Hippocampal formation (tissue), 2 donors: ENCODE measurements at places on chromosomes 6 and 20.

DNA sequence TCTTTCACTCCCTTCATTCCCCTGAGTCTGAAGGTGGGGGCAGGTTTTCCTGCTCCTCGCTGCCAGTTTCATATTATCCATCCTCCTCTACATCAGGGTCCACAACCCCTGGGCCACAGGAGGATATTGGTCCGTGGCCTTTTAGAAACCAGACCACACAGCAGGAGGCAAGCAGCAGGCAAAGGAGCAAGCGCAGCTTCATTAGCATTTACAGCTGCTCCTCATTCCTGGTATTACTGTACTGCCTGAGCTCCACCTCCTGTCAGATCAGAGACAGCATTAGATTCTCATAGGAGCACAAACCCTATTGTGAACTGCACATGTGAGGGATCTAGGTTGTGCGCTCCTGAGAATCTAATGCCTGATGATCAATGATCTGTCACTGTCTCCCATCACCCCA lies 380.3 kb downstream of the ARHGAP18 start:
- DNase-seq = no peak

DNA sequence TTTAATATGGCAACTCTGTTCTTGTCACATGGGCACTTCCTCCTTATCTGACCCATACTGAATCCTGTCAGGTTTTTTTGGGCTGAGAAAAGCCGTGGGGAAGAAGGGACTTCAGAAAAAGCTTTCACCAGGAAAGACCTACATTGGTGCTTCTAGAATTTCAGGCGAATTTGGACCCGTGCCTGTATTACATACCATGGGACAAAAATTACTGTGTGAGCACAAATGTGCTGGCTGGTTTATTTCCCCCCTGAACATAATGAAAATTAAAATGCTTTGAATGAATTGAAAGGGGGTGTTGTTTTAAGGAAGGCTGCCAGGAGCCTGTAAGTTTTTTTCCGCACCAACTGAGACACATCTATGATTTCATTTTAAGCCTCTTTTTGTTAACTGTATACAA lies 29.6 kb downstream of the CAP2 start:
- no peak for DNase-seq

DNA sequence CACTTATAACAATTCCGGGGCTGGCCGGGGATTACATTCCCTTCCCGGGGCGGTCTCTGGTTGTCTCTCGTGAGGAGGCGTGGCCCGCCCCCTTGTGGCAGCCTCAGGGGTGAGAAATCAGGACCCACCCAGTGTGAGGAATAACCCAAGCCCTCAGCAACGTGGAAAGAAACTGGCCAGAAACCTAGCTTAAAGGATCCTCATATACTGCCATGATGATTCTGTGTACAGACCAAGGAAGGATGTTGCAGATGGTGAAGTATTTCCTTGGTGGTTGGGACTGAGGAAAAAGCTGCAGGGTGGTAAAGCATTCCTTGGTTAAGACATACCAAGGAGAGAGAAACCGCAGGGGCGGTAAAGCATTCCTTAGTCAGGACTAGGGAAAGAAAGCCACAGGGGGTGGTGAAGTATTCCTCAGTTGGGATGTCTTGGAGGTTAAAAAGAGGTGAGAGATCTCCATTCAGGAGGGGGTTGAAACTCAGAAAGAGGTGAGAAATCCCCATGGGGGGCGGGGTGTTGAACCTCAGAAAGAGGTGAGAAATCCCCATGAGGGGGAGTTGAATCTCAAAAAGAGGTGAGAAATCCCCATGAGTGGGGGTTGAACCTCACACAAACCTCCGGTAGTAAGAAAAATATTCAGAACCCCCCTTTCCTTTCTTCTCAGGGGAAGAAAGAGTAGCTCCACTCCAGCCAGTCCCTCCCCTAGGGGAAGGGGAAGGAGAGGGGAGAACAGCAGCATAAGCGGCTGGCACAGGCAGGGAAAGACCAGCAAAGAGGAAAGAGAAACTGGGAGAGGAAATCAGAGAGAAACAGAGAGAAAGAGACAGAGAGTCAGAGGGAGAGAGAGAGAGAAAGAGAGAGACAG lies 238.1 kb downstream of the RNGTT start:
- DNase-seq = no peak

DNA sequence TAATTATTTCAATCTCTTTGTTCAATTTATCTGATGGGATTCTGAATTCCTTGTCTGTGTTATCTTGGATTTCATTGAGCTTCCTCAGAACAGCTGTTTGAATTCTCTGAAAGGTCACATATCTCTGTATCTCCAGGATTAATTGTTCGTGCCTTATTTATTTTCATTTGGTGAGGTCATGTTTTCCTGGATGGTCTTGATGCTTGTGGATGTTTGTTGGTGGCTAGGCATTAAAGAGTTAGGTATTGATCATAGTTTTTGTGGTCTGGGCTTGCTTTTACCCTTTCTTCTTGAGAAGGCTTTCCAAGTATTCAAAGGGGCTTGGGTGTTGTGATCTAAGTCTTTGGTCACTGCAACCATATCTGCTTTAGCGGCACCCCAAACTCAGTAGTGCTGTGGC lies 39.4 kb upstream of the SCP2D1 start:
- no peak for DNase-seq

GRCh38 chr6:69106511-69106910 lies 471.4 kb downstream of the ADGRB3 start:
- DNase-seq = no peak

DNA sequence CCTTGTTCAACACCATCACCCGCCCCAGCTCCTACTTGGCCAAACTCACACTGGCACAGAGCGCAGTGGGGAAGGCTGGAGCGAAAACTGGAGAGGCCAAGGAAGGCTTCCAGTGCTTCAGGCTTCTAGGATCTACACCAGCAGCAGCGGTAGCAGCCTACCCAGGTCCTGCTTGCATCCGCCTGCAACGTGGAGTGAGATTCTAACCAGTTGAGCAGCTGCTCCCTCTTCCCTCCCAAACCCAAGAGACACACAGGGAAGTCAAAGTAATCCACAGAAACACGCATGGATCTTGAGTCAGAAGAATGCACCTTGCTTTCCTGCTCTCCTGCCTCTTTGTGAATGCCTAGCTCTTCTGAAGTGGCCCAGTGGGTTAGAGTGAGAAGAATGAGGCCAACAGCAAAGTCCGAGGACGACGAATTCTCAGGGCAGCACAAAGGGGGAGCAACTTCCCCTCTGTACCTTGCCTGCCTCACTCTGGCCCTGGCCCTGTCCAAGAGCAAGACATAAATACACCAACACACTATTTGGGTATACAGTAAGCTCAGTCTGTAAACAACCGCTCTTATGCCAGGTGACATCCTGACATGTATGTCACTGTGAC lies 95.9 kb upstream of the FOXQ1 start:
- DNase-seq = no peak

DNA sequence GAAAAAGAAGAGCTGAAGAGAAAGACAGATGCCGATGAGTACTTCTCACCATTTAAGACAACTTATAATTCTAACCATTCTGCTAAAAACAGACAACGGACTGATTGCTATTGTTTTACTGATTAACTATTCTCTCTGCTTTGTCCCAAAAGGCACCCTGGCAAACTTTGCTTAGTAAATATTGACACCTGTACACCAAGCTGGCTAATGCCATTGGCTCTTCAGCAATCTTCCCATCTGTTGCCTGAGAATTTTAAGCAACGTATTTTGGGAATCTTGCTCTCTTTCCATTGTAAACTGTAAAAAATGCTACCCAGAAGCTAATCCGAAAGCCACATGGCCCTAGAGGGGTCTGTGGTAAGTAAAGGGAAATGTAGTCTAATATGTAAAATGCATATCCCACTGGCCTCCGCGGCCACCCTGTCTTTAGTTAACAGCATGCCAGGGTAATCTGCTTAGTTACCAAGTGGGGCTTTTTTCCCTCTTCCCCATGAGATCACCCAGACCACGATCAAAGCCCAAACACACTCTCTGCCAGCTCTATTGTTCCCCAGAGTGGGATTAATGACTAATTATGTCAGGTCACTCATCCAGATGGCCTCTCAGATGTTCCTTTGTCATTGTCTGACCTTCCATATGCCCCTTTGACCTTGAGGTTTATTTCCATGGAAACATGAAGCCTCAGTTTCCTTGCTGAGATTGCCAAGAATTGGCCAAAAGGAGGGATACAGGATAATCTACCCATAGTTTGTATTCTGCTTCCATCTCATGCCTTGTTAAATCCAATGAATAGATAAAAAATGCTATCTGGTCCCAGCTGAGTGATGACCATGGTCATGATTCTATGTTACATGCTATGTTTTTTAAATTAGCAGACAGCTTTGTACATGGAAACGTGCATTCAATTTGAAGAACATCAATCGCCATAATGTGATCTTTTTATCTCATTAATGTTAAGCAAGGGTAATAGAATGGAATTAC lies 216.4 kb upstream of the MCHR2 start:
- no peak for DNase-seq

- no peak for DNase-seq
These were observed 726 bp upstream of the ARFGEF3 start for GRCh38 chr6:138161088-138161337.

DNA sequence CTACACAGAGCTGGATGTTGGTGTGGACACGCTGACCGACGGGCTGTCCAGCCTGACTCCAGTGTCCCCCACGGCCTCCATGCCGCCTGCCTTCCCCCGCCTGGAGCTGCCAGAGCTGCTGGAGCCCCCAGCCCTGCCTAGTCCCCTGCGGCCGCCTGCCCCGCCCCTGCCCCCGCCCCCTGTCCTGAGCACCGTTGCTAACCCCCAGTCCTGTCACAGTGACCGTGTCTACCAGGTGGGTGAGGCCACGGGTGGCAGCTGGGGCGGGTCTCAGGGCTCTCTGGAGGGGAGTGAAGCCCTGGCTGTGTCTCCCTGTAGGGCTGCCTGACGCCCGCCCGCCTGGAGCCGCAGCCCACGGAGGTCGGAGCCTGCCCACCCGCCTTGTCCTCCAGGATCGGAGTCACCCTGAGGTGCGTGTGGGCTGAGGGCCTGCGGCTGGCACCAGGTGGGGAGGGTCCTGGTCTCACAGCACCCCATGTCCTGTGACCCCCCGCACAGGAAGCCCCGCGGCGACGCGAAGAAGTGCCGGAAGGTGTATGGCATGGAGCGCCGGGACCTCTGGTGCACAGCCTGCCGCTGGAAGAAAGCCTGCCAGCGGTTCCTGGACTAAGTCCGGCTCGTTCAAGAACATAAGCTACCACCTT lies 2.9 kb downstream of the SLC2A4RG start:
- no peak for DNase-seq

DNA sequence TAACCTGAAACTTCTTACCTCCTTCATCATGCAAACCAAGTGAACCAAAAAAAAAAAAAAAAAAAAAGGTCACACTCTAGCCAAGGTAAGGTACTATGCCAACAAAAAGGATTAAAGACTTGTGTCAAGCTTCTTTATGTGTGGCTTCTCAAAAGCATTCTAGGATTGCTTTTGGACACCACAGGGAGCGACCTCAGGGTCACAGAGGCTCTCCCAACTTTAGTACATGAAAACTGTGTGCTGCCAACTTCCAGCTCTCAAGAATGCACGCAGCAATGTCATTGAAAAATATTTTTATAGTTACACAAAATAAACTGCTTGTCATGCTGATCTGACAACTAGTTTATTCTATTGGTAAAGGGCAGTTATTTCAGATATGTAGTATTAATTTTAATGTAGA lies 243.8 kb downstream of the PLCB1 start:
- no peak for DNase-seq

- no peak for DNase-seq
These were observed 827.5 kb upstream of the CITED2 start for GRCh38 chr6:140201787-140202458.

DNA sequence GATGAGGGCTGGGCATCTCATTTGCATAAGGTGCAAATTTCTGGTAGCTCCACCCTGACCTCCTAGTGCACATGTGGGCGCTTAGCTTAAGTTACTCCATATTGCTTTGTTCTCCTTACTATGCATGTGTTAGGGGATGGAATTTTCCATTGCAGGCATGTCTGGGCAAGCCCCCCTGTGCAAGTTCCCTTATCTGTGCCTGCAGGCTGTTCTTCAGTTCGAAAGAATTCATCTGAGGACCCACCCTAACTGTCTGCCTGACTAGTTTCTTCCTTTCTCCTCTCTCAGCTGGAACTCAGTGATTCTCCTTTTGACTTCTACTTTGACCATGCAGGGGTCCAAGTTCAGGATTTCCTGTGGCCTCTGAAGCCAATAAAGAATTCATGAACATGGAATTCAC lies 30.2 kb downstream of the CCDC170 start:
- no peak for DNase-seq

DNA sequence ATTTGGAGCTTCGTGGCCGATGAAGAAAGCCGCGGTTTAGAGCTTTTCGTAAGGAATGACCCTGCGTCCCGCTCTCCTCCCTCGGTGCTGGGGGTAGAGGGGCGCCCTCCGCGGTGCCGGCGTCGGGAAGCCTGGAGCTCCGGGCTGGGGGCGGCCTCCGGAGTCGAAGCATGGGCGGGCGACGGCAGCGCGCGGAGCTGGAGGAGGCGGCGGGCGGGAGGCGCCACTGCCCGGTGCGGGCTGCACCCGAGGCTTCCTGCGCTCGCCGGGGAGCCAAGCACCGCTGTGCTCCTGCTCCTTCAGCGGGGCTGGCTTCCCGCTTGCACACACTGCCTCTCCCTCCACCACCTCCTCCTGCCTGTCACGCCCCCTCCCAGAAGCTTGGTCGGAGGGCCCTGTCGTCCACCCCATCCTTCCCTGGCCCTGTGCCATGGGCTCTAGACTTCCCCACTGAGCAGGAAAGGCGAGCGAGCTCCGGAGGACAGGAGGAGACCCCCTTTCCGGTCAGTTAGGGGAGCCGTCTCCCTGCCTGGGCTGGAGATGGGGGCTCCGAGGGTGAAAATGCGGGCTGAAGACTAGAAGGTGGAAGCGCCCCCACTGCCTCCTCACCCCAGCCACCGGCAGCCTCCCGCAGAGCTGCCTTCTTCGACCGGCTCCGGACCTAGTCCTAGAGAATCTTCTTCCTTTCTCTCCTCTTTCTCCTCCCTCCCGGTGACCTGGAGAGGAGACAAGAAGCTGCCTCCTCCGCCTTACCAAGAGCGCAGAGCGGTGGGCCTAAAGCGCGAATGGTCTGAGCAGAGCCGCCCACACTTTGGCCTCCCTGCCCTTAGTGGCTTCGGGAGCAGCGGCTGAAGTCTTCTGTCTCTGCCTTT lies 1.8 kb downstream of the CDH4 start:
- DNase-seq = no peak

DNA sequence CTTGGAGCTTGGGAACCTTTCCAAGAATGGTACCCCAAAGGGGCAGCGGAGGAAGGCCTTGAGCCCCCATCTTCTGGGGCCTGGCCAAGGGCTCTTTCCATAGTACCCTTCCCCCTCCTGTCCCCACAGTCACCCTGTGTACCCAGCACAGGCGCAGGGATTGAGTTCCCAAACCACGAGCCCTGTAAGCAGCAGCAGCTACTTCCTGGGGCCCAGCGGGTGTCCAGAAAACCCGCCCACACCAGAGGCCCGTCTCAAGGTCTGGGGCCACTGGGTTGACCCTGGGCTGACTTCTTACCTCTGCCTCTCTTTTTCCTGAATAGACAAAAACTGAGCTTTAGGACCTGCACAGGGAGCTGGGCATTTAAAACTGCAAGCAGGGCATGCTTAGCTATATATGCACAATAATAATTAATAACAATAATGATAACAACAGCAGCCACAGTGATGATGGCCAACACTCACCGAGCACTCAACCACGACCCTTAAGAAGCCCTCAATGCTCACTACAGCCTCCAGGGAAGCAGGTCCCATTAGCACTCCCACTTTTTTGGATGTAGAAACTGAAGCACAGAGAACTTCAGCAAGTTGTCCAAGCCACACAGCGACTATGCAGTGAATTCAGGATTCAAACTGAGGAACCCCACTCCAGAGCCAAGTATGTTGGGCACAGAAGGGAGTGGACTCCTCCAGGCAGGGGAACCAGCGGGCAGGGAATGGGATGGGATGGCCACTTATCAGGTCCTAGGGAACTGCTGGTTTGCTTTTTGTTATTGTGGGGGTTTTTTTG lies 14.5 kb downstream of the NOL4L start:
- no peak for DNase-seq
